ENCODE measurements at places on chromosomes 5 and 9.

DNA sequence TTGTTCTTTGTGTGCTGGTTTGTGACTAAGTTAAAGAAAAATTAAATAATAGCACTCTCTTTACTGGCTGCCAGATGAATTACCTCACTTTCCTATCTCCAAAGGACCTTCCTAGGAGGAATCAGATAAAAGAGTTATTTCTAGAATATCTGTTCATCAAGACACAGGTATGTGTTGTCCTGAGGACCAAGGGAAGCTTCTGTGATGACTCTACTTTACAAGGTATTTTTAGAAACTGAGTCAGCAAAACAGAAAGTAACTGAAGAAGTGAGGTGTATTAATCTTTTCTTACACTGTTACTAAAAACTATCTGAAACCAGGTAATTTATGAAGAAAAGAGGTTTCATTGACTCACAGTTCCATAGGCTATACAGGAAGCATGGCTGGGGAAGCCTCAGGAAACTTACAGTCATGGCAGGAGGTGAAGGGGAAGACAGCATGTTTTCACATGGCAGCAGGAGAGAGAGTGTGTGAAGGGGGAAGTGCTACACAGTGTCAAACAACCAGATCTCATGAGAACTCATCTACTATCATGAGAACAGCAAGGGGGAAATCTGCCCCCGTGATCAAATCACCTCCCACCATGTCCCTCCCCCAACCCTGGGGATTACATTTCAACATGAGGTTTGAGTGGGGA is 189.2 kb upstream of the DMAC1 start:
- no peak for DNase-seq

- peak; percentile 28 for DNase-seq
Measured at GRCh38 chr5:56402266-56403220, 169.4 kb upstream of the ANKRD55 start.

DNA sequence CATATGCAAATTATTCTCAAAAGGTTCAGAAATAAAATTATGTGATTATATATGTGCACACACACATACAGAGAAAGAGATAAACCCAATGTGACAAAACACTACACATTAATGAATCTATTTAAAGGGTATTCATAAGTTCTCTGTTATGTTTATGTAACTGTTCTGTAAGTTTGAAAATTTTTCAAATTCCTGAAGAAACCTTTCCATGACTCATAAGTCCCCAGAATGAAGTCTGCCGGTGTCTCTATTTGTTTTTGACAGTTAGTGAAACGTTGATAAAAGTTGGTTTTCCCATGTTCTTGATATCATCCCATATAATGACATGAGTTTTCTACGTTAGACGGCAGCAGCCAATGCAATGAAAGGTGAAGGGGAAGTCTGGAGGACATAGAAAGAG is 199.5 kb upstream of the PUM3 start:
- peak; percentile 15 for DNase-seq

GRCh38 chr9:123608104-123608503 is 252.1 kb downstream of the CRB2 start:
- DNase-seq: no peak

- DNase-seq: peak; percentile 50
Measured at GRCh38 chr9:101235105-101235866, 149.5 kb downstream of the BAAT start.

- peak; percentile 13 for DNase-seq
Measured at GRCh38 chr5:56610093-56610698, 205.2 kb upstream of the MAP3K1 start.

- peak; percentile 31 for DNase-seq
Measured at GRCh38 chr5:65790371-65791163, 68.6 kb downstream of the NLN start.

DNA sequence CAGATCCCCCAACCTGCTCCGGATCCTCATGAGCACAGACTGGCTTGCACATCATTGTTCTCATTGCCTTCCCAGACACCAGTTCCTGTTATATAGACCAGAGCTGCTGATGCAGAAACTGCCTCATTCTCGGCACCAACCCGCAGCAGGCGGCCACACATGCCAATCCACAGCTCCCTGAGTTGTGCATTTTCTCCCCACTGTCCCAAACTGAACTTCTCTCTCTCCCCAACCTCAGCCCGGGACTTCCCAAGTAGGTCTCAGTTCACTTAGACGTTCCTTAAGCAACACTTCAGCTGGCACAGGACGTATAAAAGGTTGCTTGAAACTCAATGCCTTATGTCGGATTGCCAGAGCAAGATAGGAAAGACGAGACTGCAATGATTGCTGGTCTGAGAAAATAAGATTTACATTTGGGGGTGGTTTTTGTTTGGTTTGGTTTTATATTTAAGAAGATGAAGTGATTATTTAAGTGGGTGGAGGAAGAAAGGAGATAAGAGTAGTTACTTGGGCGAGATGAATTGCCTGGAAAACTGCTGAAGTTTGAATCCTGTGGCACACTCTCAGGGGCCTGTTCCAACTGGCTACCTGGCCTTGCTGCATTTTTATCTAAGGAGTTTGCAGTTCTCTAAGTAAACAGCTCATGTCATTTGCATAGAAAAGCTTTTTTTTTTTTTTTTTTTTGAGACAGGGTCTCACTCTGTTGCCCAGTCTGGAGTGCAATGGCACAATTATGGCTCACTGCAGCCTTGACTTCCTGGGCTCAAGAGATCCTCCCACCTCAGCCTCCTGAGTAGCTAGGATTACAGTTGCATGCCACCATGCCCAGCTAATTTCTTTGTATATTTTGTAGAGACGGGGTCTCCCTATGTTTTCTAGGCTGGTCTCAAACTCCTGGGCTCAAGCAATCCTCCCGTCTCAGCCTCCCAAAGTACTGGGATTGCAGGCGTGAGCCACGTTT is 155.4 kb downstream of the GOLPH3 start:
- no peak for DNase-seq

- peak; percentile 69 for DNase-seq
Measured at GRCh38 chr9:706606-707459, 134.7 kb upstream of the DMRT1 start.

DNA sequence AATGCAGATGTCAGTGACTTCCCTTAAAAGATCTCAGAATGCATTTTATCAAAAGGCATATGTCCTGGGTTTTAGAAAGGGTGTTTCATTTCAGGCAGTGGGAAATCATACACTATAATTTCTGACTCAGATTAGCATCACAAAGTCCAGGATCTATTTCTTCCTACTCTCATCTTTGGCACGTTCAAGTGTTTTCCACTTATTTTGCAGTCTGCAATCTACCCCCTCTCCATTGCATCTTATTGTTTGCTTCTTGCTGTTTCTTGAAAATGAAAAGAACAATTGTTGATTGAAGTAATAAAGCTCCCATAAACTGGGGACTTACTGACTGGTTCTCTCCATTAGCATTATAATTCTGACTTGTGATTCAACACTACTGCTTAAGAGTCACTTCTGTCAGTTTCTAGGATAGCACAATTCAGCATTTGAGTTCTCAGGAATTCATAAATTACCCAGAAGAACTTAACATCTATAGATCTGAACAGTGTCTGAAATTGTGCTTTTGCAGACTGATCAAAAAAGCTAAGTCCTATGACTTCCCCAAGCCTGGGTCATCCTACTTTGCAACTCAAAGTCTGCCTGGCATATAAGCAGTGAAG is 332.9 kb downstream of the RASEF start:
- no peak for DNase-seq

Data from kidney tubule cell (primary cell).